ENCODE measurements at places on chromosomes 5 and 9.

GRCh38 chr5:160432196-160432595 lies 10.5 kb downstream of the PTTG1 start:
- DNase-seq: no peak

- DNase-seq: no peak
Observed at GRCh38 chr9:737400-738120, 103.9 kb upstream of the DMRT1 start.

DNA sequence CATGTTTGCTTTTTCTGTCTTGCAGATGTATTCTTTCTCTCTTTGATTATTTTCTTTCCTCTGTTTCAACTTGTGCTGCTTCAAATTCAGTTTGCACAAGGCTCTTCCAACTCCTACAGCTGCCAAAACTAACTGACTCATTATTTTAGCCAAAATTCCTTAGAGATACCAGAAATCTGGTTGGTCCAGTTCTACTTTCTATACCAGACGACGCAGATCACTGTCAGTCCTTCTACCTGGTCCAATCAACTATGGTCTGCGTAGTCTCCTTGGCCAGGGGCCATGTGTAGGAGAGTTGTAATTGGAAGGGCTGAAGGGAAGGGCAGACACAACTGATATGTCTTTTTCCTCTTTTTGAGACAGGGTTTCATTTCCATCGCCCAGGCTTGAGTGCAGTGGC lies 51.9 kb upstream of the JAK2 start:
- DNase-seq: no peak

GRCh38 chr9:4344946-4345345 lies 45.1 kb upstream of the GLIS3 start:
- DNase-seq: no peak

DNA sequence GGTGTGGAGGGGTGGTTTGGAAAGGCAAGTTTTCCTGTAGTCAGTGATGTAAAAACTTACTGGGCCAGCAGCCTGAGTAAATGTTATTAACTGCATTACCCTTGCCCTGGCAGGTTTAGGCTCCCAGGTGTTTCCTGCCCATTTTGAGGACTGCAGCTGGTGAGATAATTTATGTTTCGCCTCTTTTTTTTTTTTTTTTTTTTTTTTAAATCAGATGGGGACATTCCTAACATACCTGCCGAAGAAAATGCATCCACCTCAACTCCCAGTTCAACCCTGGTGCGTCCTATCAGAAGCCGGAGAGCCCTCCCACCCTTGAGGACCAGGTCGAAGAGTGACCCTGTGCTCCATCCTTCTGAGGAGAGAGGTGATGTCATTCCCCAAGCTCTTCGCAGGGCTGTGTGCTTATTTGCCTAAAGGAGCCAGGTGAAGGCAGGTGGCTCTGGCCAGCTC lies 60.6 kb downstream of the ENTREP1 start:
- no peak for DNase-seq

DNA sequence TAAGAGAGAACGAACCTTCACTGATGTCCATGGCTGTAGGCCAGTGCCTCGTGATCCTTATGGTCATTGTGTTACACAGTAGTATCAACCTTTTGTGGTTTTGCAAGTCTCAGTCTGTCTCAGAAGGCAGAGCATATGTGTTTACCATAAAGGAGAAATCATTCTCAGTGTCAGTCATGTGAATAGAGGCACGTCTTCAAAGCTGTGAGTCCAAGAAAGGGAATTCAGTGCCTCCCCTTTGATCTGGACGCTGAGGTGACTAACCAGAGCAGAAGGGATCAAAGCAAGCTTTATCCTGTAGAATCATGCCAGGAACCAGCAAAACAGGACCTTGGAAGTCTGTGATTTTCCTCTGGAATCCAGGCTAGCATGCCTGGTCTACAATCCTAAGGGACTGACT lies 433.9 kb downstream of the DNAH5 start:
- no peak for DNase-seq

- no peak for DNase-seq
Observed at GRCh38 chr5:157800137-157800536, 56.6 kb downstream of the LSM11 start.

- no peak for DNase-seq
Observed at GRCh38 chr5:101009758-101010519, 106.9 kb upstream of the ST8SIA4 start.

DNA sequence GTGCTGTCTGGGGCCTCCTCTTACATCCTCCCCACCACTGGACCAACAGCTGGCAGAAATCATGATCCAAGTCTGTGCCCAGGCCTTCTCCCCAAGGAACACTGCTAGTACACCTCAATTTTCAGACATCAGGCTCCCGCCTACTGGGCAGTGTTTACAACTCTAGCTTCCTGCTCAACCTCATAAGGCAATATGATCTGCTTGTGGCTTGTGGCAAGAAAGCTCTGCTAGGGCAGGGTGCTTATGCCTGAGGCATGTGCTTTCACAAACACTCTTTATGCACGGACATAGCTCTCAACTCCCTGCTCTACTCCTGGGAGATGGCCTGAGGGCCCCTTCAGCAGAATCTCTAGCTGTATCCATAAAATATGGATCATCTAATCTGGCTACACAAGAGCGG lies 32.5 kb downstream of the SH3TC2 start:
- peak; percentile 49 for DNase-seq

Data from femur (tissue), 1 donor.